ENCODE measurements at places on chromosomes 12 and 14. TPM values are rescaled to one million over a fixed set of nuclear protein-coding genes. Genes with fewer than 3 reads are reported as not detected.

DNA sequence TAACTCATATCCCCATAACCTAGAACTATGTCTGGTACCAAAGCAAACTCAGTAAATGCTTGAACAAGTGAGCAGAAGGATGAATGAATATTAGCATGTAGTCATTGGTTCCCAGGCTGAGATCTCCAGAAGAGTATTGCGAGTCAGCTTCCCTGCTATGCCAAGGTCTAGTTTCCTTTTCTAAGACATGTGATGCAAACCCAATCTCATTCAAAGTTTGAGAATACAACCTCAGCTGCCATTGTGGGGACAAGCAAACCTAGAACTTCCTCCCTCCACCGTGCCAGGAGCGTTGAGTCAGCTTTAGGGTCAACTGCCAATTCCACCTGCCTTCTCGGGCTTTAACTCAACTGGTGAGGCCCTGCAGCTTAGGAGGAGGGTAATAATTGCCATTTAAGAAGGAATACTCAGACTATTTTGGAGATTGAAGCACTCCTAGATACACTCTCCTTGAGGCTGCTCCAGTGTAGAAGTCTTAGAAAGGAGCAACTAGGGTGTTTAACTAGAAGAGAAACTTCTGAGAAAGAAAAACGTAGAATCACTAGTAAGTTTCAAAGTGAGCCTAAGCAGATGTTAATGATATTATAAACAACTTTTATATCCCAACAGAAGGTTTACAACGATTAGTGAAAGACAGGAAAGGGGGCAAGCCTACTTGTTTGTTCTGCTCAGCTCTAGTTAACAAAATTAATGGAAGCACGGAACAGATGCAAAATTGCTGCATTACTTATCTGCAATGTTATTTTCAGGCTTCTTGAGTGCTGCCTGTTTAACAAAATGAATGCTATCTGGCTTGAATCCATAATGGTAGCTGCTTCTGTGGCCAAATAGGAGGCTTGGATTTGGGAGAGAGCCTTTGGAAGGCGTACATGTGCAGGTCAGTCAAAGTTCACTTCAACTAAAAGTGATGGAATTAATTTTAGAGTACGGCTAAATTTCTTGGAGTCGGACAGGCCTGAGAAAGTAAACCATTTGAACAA, 96.9 kb downstream of the HELB start:
- H3K4me1 ChIP-seq: no peaks in the 10 kb centered on the region
- no peak for DNase-seq
- no peak overlapping the region for H3K27ac ChIP-seq
- H3K4me3 ChIP-seq: no peak overlapping the region
- no peaks in the 10 kb centered on the region for H3K27me3 ChIP-seq

DNA sequence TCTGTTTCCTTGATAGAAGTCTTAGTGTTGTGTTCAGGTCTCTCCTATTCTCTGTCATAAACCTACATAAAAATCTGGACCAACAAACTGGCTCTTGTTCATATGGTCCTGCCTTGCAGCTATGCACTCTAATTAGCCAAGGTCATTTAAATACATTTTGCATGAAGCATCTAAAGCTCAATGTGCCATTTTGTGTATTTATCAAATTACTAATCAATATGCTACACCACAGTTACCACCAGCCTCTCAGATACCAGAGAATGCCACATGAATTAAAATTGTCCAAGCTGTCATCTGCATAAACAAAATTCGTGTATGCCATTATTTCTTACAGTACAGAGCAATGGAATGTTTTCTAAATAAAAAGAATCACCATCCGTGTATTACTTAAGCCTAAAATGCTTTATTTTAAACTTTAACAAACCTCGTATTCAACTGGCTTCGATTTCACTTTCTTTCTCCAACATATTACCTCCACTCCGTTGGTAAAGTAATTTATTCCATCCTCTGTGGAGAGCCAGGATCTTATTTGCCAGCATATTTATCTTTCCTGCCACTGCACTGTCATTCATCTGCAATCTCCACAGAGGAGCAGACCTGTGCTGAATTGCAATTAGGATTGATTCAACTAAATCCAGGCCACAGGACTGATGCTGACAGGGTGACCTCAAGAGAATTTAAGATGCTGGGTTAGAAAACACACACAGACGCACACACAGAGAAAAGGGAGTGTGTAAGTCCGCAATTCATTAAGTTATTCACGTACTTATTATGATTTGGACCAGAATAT, 284.1 kb upstream of the FOXG1 start:
- DNase-seq: no peak
- no peak overlapping the region for H3K27ac ChIP-seq
- H3K27me3 ChIP-seq: no peaks in the 10 kb centered on the region
- H3K4me3 ChIP-seq: no peak overlapping the region

- no peak overlapping the region for H3K4me3 ChIP-seq
- no peak overlapping the region for H3K27ac ChIP-seq
- DNase-seq: no peak
- H3K4me1 ChIP-seq: peaks cover 17% of the 10 kb centered on the region
- no peaks in the 10 kb centered on the region for H3K27me3 ChIP-seq
These were observed 732.9 kb upstream of the TBX3 start for GRCh38 chr12:115416869-115417268.

- no peaks in the 10 kb centered on the region for H3K27me3 ChIP-seq
- DNase-seq: no peak
- H3K4me1 ChIP-seq: no peaks in the 10 kb centered on the region
- H3K36me3 ChIP-seq: no peaks in the 10 kb centered on the region
- no peak overlapping the region for H3K27ac ChIP-seq
These were observed 1.8 kb downstream of the GALNT9 start for GRCh38 chr12:132327336-132328171.

DNA sequence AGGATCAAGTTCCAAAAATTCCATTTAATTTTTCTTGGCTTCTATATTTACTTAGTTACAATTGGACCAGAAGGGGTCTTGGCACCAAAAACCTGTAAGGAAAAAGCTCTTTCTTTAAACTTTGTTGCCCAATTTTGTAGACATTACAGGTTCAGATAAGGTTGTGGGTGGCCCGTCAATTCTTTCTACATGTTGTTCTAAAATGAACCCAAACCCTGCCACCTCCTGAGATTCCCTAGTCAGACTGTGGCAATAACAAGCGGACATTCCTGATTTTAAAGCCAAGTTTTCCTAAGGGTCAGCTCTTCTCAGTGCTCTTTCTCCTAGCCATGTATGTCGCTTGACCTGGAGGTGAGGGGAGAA, 45.0 kb upstream of the GSG1 start:
- no peaks in the 10 kb centered on the region for H3K36me3 ChIP-seq
- H3K27ac ChIP-seq: no peak overlapping the region
- H3K4me3 ChIP-seq: no peak overlapping the region
- H3K4me1 ChIP-seq: no peaks in the 10 kb centered on the region
- H3K27me3 ChIP-seq: no peaks in the 10 kb centered on the region

GPR137C gene
- 2.7 TPM for total RNA-seq

DNA sequence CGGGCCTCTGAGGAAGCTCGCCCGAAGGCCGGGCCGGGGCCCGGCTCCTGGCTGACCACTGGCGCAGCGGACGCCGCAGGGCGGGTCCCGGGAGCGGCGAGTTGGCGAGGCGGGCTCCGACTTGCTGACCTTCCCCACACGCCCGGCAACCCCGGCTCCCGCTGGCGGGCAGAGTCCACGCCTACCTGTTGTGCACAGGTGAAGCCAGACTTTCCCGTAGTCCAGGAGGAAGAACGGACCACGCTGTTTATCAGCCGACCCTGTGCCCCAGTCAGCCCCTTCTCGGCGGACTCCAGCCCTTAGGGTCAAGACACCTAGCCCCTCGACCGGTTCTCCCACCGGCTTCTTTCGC, 407 bp downstream of the HEATR5A start:
- peak overlapping the region; percentile 23 for H3K27ac ChIP-seq
- peaks cover 7% of the 10 kb centered on the region for H3K4me1 ChIP-seq
- no peaks in the 10 kb centered on the region for H3K36me3 ChIP-seq
- H3K4me3 ChIP-seq: peak overlapping the region; percentile 89

DNA sequence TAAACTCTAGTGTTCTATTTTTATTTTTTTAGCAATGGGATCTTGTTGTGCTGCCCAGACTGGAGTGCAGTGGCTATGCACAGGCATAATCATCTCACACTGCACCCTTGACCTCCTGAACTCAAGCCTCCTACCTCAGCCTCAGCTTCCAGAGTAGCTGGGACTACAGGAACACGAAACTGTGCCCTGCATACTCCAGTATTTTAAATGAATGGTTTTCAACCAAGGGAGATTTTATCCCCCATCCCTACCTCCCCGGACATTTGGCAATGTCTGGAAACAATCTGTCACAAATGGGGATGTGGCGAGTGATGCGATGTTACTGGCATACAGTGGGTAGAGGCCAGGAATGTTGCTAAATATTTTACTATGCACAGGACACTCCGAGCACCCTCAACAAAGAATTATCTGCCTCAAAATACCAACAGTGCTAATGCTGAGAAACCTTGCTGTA, 2.1 kb downstream of the CBX5 start:
- peaks cover 59% of the 10 kb centered on the region for H3K36me3 ChIP-seq
- H3K27ac ChIP-seq: peak overlapping the region; percentile 98
